ENCODE measurements at places on chromosomes 13 and 19. TPM values are rescaled to one million over a fixed set of nuclear protein-coding genes. Genes with fewer than 3 reads are reported as not detected.

GRCh38 chr13:37087486-37087885 is 18.0 kb downstream of the CSNK1A1L start:
- no peak for DNase-seq

ACTMAP gene
- total RNA-seq: 1.3 TPM

TRPC4 gene
- total RNA-seq: 9.8 TPM

DNA sequence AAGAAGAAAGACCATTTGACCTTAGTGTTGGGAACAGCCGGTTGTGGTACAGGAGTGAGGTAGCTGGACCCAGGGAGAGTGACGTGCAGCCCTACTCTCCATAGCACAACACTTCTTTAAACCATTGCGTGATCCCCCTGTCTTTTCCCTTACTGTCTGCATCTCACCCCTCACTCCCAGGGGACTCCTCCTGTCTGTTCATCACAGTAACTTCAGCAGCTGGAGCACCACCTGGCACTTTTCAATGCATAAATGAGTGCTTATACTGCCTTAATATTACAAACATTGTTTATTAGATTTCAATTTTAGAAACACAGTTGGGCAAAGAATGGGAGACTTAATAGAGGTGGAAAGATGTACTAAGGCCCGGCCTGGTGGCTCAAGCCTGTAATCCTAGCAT is 285.5 kb downstream of the UQCRFS1 start:
- DNase-seq: no peak

PALM3 gene
- 0.64 TPM for total RNA-seq

NAPA gene
- 211 TPM for total RNA-seq

- no peak for DNase-seq
Observed at GRCh38 chr13:77506874-77507273, 28.6 kb upstream of the SCEL start.

SLC46A3 gene
- 9.0 TPM for total RNA-seq

GRCh38 chr13:57877601-57878000 is 246.1 kb downstream of the PCDH17 start:
- no peak for DNase-seq

SBK2 gene
- not detected for total RNA-seq

DNA sequence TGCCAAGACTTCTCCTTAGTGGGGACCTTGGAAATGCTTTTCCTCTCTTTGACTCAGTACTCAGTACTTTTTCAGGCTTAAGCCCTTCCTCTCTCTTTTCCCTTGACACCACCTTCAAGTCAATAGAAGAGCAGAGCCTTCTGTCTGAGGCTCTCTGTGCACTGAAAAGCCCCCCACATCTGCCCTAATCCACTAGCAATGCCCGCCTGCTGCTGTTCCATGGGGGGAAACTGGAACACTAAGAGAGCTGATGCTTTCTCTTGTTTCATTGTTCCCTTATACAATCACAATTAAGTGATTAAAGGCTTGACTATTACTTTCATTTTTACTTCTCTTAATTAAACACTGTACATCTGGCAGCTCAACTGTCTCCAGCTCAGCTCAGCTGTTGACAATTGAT is 254.5 kb downstream of the SLITRK6 start:
- DNase-seq: no peak

ZNF85 gene
- 21.9 TPM for total RNA-seq

SPACA4 gene
- total RNA-seq: not detected

Data from M059J (cell line).